ENCODE measurements at places on chromosomes 6 and 20. TPM values are rescaled to one million over a fixed set of nuclear protein-coding genes. Genes with fewer than 3 reads are reported as not detected.
A peak's percentile ranks its signal among the peaks of the same experiment; 100 is the strongest.

The WFDC2 gene
- not detected for total RNA-seq

The PLAGL1 gene
- total RNA-seq = 6.5 TPM

GRCh38 chr6:62904687-62905086, 306.6 kb upstream of the FKBP1C start:
- no peak for DNase-seq

DNA sequence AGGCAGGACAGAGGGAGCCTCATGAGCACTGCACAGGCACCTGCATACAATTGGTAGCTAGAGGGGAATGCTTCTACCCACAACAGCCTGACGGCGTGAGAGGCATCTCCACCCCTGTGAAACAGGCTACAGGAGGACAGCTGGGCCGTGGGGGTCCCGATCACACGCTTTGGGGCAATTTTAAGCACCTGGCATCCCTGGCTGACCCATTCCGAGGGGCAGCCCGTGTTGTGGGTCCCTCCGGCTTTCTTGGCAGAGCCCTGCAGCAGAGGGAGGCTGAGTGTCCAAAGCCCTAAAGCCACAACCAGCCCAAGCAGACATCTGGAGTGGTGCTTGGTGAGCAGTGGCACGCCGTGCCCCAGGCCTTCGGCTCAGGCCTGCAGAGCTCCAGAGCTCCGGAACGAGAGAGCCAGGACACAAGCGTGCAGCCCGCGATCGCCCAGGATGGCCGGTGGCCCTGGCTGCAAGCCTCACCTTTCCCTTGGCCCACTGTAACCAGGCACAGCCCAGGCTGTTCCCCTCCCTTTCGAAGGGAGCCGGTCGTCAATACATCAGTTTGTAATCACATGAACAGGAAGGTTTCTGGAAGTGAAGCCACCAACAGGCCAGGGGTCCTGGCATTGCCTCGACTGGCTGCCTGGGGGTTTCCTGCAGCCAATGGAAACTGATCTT, 81.4 kb downstream of the DLL1 start:
- no peak for DNase-seq

DNA sequence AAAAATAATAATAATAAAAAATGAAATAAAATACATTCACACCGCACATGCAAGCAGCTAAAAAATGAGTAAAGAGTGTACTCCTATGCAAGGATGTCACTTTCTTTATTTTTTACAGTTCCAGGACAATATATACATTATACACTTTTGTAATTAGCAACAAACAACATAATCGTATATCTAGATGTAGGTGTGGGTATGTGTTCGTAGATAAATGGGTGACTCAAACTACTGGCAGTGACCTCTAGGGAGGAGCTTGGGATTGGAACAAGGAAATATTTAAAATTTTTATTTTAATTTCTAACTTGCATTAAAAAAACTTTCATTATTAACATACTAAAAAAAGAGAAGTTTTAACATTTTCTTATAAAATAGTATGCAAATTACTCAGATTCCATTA, 86.1 kb upstream of the MYLIP start:
- no peak for DNase-seq

GRCh38 chr6:6466967-6467761, 121.4 kb upstream of the LY86 start:
- DNase-seq = no peak

DNA sequence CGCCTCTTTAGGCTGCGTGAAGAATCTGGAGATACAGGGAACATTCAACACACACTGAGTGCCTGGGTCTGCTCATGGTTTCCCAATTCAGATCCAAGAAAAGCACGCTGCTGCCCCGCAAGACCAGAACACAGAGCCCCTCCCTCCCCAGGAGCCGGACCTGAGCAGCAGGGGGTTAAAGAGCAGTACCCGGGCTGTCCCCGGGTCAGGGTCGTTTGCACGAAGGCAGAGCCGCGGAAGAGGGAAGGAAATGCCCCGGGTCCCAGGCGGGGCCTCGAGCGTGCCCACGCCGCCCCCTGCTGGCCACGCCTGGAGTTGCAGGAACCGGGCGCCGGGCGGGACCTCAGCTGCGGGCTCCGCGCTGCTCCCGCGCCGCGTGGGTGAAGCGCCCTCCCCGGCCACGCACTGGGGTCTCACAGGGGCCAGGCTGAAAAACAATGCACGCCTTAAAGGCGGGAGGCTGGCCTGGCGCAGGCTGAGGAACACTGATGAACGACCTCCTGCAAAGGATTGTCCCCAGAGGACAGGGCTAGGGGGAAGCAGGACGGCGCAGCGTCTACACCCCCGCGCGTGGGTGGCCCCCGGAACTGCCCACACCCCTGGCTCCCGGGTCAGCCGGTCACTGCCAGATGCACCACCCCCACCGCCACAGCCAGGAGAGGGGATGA, 48.9 kb downstream of the ANKRD60 start:
- DNase-seq = peak; percentile 56

All from dermis blood vessel endothelial cell (primary cell).